ENCODE measurements at places on chromosomes 6 and 20.

- DNase-seq: no peak
Measured at GRCh38 chr20:20959031-20959755, 147.0 kb downstream of the LINC00237 start.

- DNase-seq: no peak
Measured at GRCh38 chr20:57888591-57888990, 178.8 kb upstream of the PMEPA1 start.

DNA sequence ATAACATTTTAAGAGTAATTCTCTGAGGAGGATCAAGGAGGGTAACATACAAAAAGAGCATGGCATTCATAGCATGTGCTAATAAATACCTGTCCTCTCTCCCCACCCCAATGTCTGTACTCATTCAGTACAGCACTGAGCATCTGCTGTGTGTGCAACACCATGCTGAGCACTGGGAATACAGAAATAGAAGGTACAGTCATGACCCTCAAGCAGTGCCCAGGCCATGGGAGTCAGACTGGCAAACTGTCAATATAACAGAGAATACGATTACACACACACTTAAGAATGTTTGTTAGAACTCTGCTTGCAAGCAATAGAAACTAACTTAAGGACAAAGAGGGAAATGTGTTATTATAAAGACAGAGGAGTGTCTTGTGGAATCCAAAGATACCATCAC, 24.7 kb upstream of the ZFAND3 start:
- DNase-seq: no peak

DNA sequence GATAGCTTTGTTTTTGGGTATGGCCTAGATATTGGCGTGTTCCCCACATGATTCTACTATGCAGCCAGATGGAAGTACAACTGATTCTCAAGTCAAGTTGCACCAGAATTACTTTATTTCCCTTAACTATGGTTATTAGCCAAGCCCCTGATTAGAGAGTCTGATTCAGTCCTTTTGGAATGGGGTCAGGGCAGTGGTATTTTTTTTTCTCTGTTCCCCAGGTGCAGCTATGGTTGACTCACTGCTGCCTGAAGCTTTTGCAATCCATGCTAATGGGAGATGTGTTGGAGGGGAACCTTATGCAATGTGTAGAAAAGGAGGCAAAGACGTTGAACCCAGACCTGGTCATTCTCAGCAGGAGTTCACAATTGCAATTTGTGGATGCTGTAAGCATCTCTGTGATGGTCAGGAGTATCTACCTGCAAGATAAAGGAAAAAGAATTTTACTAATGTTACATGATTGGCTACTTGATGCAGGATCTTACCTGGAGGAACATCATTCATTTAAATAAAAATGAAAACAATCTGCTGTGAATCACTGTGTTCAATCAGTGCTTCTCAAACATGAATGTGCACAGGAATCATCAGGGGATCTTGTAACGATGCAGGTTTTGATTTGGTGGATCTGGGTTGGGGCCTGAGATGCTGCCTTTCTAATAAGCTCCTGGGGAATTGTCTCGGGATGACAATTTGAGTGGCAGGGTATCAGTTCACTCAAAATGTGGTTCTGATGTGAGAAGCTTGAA, 49.4 kb downstream of the PFDN4 start:
- no peak for DNase-seq

DNA sequence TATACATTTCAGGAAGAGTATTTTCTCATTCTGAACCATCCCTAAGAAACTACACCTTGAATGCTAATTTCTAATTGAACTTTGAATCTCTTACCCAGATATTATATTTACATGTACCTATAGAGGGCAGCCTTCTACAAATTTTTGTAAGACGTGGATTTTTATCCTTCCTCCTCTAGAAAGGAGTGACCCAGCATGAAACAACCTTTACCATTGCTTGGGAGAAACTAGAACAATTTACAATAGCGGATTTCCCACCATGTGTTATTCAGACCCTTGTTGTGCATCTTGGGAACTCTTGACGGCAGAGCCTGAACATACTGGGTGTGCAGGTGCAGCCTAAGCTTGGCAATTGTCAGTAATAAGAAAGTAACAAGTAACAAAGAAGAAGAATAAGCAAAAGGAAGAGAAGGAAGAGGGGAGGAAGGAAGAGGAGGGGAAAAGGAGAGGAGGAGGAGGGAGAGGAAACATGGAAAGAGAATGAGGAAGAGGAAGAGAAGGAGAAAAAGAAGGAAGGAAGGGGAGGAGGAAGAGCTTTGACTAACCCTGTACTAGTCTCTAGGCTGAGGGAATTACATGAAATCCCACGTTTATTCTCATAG, 10.8 kb upstream of the TAAR1 start:
- peak; percentile 50 for DNase-seq
